ENCODE measurements at places on chromosomes 1 and 21.

- no peak for DNase-seq
These were observed 8.1 kb upstream of the LRRC71 start for GRCh38 chr1:156912310-156912709.

DNA sequence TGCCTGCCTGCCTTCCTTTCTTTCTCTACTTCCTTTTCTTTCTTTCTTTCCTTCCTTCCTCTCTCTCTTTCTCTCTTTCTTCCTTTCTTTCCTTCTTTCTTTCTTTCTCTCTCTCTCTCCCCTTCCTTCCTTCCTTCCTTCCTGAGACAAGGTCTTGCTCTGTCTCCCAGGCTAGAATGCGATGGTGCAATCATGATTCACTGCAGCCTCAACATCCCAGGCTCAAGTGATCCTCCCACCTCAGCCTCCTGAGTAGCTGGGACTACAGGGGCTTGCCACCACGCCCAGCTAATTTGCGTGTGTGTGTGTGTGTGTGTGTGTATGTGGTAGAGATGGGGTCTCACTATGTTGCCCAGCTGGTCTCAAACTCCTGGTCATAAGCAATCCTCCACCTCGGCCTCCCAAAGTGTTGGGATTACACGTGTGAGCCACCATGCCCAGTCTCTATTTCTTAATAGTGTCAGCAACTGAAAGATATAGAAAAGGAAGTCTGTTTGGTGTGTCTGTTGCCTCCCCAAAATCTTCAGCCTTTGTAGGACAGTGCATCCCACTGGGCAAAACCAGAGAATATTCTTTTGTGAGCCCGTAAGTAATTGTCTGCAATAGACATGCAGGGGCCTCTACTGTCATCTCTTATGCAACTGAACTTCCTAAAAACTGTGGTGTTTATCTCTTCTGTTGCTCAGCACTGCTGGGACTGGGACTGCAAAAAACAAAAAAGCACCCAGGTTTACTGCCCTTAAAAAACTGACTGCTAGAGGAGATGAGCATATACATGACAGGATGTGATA lies 20.9 kb upstream of the RAB4A start:
- no peak for DNase-seq

DNA sequence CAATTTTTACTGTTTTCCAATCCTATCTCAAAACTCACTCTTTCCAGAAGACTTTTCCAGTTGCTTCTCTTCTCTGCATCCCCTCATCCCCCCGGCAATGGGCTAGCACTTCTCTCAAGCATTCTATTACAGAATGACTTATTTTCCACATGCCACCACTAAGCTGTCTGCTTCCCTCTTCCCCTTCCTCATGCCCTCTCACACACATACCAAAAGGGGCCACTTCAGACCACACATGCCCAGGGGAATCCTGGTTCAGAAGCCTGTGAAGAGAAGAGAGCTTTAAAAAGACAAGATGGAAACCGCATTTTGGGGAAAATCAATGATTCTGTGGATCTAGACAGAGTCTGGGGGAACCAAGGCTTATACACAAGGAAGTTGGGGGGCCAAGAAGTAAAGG lies 8.4 kb upstream of the LORICRIN start:
- DNase-seq, result no peak

DNA sequence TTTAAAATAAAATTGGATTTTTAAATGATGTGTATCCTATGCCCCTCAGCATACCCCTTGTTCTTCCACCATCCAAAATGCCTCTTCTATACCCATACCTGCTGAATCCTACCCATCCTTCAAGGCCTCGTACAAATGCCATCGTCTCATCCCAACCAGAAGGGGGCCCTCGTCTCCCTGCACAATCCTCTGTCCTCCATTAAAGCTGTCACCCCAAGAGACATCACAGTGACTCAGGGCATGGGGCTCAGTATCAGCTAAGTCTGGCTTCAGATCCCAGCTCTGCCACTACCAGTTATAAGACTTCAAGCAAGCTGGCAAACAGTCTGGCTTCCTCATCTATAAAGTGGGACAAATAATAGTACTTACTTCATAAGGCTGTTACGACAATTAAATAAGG lies 23.8 kb downstream of the IGFN1 start:
- DNase-seq, result peak; percentile 47

- no peak for DNase-seq
These were observed 125.5 kb downstream of the CHRM3 start for GRCh38 chr1:239511875-239512274.

GRCh38 chr1:240936911-240937668 lies 325.1 kb upstream of the GREM2 start:
- DNase-seq, result no peak

DNA sequence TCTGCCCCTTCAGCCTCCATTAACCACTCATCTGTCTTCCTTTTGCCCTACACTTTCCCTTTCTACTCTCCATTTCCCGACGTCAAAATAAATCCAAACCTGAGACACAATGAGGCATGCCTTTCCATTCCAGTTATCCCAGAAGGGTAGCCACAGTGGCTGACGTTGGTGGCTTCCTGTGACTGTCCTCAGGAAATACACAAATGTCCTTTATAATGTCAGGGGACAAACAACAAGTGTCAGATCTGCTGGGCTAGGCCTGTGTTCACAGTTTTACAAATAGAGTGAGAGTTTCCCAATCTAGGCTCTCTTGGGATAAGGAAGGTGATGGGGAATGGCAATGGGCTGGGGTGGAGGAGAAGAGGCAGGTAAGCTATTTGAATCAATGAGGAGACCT lies 135.3 kb downstream of the BRINP2 start:
- DNase-seq, result no peak

DNA sequence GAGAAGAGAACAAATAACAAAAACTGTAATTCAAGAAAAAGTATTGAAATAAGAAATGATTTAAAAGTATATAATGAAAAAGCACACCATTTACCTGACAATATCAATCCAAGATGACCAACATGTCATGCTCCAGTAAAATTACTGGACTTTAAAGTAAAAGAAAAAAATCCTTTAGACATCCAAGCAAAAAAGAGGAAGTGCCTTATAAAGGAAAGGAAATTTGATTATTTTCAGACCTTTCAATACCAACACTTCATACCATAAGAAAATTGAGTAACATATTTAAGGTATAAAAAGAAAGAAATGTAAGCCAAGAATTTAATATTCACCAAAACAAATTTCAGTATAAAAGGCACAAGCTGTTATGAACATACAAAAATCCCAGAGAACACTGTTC lies 46.2 kb upstream of the SSX2IP start:
- DNase-seq, result no peak

- DNase-seq, result no peak
These were observed 1.7 kb upstream of the PRCC start for GRCh38 chr1:156765666-156766065.

- no peak for DNase-seq
These were observed 3.2 kb downstream of the LYPD8 start for GRCh38 chr1:248752161-248753028.

GRCh38 chr1:94714152-94714551 lies 106.0 kb upstream of the SLC44A3 start:
- no peak for DNase-seq

DNA sequence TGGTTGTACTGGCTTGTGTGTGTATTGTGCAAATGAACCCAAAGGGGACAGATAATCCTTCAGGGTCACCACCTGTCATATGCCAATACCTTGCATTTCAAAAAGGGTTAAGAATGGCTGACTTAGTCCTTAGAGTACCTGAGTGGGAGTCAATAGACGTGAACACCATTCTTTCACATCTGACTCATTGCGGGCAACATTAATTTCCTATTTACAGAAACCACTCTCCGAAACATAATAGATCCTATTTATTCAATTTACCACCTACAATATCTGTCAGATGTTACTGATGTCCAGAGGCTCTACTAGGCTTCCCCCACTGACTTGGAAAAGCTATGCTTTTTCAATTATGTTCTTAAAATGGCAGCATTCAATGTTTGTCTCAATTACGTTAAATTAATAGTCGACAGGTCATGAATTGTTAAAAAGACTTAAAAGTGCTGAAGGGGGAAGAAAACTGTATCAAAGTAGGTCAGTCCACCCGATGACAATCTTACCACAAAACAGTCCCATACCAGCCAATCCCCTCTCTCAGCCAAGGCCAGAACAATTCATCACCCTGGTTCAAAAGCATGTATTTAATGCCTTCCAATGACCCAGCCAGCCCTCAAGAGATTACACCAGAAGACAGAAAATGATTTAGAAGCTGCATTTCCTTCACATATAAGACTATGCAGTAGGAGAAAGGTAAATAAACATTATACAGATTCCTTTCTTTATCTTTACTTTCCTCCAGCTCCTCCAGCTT lies 48.6 kb upstream of the PLA2G2C start:
- DNase-seq, result no peak

GRCh38 chr21:26097475-26097874 lies 73.1 kb downstream of the APP start:
- no peak for DNase-seq

DNA sequence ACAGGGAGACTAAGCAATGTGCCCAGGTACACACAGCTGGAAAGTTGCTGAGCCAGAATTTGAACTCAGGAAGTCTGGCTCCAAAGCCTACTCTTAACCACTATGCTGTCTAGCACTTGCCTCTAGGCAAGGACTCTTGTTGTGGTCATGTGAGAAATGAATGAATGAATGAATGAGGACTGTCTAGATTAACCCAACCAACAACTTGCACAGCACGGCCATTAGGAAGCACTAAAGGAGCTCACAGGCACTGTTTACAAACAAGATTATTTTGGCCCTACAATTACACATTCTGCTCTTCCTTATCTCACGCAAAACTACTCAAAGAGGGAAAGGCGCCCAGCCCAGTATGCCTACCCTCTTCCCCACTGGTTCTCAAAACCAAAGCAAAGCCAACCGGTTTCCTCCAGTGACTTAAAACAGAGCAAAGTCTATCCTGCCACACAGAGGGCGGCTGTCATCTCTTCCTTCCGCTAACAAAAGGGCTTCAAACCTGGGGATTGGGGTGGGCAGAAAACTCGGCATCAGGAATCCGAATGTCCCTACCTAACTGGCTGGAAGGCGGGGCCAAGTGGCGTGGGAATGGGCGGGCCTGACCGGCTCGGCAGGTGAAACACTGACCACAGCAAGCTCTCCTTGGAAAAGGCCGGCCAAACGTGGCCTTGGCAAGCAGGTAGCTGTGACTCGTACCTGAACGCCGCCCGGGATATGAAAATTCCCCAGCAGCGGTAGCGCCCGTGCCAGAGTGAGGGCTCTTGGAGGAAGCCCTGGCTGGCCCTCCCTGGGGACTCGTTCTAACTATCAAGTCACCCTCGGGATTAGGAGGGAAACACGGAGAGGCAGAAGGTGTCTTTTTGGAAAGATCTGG lies 948 bp downstream of the STK40 start:
- peak; percentile 56 for DNase-seq

DNA sequence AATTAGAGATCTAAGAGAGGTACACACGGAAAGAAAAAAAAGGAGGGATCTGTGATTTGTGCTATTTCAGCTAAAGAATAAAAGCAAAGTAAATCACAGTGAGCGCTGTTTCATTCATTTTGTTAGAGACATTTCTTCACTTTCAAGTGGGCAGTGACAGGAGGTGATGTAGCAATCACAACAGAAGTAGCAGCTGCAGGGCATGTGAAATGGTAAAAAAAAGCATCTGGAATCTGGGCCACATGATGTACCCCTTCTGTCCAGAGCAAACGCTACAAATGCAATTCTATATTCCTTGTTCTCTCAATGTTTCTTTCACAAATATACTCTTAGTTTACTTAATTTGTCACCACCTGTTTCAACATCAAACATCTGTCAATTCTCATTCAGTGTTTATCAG lies 786.5 kb downstream of the LRRIQ3 start:
- no peak for DNase-seq

DNA sequence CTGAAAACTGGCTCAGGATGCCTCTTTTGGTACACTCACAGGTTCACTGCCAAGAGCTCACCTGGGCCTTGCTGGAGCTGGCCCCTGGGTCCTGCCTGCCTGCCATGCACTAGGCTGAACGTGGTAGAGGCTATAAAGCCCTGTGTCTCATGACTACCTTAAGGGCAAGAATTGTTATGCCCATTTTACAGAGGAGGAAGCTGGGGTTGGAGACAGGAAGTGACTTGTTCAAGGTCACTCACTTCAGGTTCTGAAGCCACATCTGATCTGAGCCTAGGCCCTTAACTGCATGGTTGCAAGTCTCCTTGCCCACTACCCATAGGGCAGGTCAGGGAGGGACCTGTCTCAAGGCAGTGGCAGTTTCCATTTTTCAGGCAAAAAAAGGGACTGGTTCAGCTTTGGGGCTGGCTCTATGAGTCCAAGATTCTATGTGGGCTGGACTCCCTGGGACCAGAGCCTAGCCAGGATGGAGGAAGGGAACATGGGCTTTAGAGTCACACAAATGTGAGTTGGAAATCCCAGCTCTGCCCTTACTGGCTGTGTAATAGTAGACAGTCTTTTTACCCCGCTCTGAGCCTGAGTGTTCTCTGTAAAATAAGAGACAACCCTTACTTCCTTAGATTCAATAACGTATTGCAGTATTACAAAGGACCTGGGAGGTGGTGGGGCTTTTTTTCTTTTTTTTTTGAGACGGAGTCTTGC lies 7.8 kb downstream of the STK40 start:
- DNase-seq, result no peak

DNA sequence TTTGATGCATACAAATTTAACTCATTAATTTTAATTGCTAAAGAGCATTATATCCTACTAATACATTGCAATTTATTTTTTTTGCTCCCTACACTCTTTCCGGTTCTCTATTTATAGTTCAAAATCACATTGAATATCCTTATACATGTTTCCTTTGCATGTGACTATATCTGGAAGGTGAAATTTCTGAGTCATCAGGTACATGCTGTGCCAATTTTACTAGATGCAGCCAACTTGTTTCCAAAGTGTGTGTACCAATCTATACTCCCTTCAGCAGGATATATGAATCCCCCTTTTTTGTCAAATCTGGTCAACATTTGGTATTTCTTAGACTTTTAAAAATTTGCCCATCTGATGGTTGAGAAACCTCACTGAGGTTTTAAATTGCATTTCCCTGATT lies 602.9 kb upstream of the CAMK1G start:
- DNase-seq, result no peak

- peak; percentile 41 for DNase-seq
These were observed 24.9 kb upstream of the CR1L start for GRCh38 chr1:207619871-207620542.

- peak; percentile 88 for DNase-seq
These were observed 676 bp upstream of the PIAS3 start for GRCh38 chr1:145859491-145860023.

DNA sequence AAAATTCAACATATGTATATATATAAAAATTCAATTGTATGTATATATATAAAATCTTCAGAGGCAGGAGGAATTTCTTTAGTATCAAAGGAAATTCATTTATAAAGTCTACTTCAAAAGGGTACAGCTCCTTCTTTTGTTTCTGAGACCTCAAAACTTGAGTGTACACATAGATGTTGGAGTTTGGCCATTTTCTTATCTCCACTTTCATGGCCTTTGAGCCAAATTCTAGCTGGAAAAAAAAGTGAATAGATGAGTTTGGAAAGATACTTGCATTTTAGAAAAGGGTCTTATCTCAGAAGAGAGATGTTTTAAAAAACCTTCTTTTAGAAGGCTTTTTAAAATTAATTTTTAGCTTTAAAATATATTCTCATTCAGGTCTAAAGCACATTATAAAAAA lies 103.2 kb downstream of the ATF6 start:
- DNase-seq, result no peak

DNA sequence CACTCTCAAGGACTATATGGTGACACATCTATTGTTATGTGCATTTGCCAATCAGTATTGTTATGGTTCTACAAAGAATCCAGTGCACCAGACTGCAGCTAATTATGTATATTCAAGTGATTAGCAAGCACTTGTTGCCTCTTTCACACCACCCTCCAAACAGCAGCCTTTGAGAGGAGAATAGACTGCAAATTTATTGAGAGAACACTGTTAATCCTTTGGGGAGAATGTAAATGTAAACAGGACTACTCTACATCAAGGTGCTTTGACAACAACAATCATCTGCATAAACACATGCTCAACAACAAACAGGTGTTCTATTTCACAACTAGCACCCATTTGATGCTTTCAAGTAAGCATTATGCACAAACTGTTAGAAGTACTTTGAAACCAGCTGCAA lies 117.4 kb downstream of the AKT3 start:
- no peak for DNase-seq
